Umbilical cord (tissue), 2 donors: ENCODE measurements at places on chromosomes 2 and 18. TPM values are rescaled to one million over a fixed set of nuclear protein-coding genes. Genes with fewer than 3 reads are reported as not detected.

- no peak for DNase-seq
Measured at GRCh38 chr2:100900156-100900795, 80.3 kb downstream of the NPAS2 start.

DNA sequence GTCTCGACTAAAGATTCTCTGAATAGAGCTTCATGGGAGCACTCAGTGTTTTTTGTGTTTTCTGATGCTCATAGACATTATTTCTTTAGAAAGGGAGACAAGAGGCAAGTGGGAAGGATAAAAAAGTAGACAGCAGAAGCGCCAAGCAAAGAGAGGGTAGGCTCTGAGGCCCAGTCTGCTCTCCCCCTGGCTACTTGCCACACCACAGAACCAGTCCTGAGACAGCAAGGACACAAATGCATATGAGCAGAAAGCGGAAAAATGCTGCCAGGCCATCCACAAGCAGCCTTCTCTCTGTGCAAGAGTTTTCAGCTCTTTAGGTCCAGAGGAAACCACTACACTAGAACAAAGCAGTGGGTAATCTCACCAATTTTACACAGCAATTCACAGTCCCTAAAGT, 285.4 kb downstream of the ZNF521 start:
- DNase-seq, result no peak

Gene BOLL
- total RNA-seq, result 5.5 TPM

DNA sequence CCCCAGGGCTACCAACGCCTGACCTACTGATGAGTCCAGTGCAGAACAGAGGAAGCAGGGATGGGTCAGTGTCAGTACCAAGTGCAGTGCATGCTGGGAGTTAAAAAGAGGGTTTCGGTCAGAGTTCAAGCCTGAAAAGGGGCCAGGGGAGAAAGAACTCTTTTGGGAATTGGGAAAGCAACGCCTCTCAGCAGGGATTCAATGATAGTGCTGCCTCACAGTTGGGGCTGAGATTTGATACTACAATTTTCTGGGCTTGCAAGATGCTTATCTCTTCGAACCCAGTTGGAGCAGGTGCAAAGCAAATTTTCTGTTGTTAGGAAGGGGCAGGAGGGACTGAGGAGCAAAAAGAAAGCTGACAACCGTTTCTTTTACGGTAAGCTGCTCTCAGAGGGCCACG, 82.6 kb downstream of the CERKL start:
- no peak for DNase-seq

GRCh38 chr18:63206433-63207142, 113.0 kb downstream of the BCL2 start:
- no peak for DNase-seq

Gene IL36RN
- total RNA-seq, result 6.0 TPM

GRCh38 chr18:69031571-69031970, 233.7 kb downstream of the CCDC102B start:
- DNase-seq, result no peak

Gene SLC20A1
- total RNA-seq, result 23.1 TPM

- peak; percentile 26 for DNase-seq
Measured at GRCh38 chr2:179262077-179262660, 2.5 kb downstream of the SESTD1 start.

Gene GREB1
- 11.1 TPM for total RNA-seq

DNA sequence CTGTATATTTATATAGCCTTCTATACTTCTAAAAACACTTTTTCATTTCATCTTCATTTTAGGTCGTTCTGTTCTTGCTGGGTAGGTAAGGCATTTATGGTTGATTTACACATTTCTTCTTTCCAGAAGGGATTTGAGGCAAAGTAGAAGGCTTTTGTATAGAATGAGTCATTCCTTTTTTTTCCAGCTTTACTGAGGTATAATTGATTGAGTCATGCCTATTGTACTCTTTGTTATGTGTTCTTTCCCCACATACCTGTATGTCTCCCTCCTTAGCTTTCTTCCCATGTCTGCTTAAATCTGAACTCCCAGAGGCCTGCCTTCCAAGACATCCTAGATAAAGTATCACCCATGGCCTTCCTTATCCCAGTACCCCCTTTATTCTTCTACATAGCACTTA, 4.8 kb upstream of the CDC42EP3 start:
- no peak for DNase-seq

Gene SERPINB12
- 0.96 TPM for total RNA-seq

GRCh38 chr18:10689236-10690034, 163.6 kb downstream of the NAPG start:
- peak; percentile 11 for DNase-seq

DNA sequence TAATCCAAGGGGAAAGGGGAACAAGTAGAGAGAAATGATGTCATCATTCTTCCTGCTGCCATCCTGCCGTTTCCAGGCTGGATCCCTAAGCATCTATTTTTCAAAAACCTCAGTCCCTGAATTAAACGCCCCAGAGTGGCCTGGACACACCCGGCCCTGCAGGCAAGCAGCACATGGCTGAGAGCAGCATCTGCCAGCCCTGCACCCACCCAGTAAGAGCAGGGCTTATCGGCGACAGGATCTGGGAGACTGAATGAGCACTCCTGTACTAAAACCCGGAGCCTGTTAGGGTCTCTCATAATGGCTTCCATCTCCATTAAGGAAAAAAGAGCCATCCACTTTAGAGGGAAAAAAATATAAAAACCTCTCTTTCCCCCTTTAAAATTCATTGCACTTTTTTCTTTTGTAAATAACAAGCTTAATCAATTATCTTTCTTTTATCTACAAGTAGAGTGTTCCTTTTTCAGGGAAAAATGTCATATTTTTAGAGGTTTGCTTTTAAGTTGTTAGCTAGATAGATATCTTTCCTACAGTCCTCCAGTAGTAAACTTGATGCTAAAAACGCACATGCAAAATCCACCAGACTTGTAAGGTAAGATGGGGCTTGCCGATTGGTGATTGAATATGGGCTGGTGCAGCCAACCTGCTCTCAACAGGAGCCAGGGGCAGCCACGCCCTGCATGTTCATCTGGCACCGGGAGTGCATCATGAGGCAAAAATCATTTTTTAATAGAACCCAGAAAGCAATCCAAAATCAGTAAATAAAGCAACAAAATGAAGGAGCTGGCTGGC, 457.8 kb downstream of the EIPR1 start:
- DNase-seq, result no peak

Gene NT5C1B
- 4.3 TPM for total RNA-seq

GRCh38 chr18:44396550-44396949, 284.1 kb upstream of the SETBP1 start:
- no peak for DNase-seq

Gene ANKRD30BL
- 1.7 TPM for total RNA-seq

DNA sequence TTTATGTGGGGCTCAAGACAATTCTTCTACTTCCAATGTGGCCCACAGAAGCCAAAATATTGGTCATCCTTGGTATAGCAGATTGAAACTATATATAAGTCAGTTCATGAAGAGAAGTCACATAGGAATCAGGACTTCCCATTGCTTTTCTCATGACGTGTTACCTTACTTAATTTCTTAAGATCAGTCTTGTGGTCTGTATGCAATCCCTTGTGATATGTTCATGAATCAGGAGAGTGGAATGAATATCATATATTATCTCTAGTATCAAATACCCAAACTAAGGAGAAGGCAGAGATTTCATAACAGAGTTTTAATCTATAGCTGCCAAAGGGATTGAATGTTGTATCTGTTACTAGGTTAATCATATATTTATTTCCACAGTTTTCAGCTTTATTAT, 1390.4 kb downstream of the SUCLG1 start:
- no peak for DNase-seq

Gene FAM124B
- 10.1 TPM for total RNA-seq

DNA sequence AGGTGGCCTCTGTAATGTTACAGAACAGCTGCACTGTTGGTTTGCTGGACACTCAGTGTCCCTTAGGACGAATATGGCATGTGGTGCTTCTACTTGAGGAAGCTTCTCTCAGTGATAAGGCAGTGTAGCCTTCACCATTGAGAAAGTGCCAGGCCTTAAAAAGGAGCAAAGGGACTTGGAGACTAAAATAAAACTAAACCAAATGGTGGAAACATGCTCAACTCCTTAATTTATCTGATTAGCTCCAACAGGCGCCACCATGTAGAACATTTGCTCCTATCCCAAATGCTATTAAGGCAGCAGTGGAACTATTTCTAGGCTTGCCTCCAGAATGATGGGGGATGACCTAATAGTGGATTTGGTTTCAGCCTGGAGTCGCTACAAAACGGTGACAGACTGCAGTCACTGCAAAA, 77.5 kb upstream of the MYL1 start:
- no peak for DNase-seq

Gene NEU2
- total RNA-seq, result not detected

- DNase-seq, result peak; percentile 54
Measured at GRCh38 chr18:6487968-6488367, 73.3 kb upstream of the L3MBTL4 start.

- no peak for DNase-seq
Measured at GRCh38 chr2:62760555-62760954, 55.0 kb downstream of the EHBP1 start.

DNA sequence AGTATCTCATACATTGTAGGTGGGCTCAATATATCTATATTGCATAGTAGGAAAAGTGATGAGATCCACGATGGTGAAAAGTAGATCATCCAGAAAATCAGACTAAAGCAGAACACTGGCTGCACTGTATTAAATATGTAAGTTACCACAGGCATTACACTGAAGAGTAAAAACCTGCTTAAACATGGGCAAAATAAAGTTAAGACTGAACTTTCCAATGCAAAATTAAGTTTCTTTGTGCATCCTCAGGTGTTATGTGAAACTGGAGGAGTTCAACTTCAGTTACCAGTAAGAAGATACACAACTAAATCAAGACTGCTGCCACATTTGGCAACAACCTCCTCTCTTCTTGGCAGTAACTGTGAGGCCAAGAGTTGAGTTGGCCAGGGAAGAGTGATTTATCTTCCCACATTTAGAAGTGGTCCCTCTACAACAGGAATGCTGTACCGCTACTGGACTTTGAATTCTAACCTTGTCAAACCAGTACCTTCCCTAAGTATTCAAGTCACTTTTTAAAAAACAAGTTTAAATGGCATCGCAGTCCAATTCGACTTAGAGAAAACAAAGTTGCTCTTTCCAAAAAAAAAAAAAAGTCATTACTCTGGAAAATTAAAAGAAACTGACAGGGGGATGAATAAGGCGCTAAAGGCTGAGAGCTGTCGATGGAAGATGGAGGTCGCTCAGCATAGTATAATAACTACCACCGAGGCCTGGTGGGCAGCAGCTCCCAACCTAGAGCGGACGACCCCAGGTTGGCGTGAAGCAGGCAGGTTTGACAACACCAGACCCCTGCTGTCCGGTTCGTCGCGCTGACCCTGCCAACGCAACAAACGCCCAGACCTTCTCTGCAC, 1.1 kb downstream of the MAP4K3 start:
- DNase-seq, result peak; percentile 61

DNA sequence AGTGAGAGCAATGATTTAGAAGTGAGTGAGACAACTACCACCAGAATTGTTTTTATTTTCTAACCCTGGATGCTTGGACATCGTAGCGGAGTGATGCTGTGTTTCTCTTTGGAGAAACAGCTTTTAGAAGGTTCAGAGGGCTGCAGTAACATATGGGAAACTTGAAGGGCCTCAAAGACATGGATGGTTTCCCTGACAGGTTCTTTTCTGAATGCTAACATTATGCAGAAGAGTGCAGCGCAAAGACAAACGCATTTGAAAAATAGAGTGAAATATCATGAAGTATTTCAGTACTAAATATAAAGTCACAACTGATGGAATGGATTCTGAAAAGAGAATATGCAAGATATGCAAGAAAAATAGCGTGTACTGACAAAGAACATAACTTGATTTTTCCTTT, 385.1 kb upstream of the DSEL start:
- DNase-seq, result no peak

DNA sequence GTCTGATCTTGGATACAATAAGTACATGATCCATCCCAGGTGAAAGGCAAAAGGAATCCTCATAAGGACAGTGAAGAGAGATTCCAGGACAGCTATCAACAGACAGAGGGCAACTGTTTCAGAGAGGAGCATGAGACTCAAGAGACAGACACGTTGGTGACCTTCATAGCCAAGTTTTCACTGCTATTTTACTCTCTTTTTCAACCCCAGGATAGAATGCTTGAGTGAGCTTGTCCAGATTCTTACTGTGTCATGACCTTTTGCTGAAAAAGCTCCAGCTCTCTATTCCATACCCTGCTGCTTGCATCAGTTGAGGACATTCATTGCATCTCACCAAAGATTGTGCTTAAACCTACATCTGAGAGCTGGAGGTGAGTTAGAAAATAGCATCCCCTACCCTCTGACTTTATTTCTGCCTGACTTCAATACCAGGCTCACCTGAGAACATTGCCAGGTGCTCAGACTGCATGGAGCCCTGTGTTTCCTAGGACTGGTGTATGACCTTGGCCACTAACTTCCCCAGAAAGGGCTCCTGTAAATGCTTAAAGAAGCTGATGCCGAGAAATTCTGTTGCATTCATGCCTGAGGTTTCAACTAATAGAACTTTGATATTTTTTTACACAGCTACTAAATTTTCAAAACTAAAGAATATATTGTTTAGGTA, 70.4 kb upstream of the TMEM17 start:
- DNase-seq, result no peak

GRCh38 chr2:187504312-187504921, 49.8 kb downstream of the TFPI start:
- DNase-seq, result no peak

- DNase-seq, result no peak
Measured at GRCh38 chr2:231931481-231931915, 5.3 kb upstream of the NPPC start.

Gene DNAJC5G
- total RNA-seq, result not detected

- DNase-seq, result peak; percentile 74
Measured at GRCh38 chr2:30862054-30862651, 54.9 kb upstream of the CAPN13 start.

Gene MC5R
- 1.7 TPM for total RNA-seq

DNA sequence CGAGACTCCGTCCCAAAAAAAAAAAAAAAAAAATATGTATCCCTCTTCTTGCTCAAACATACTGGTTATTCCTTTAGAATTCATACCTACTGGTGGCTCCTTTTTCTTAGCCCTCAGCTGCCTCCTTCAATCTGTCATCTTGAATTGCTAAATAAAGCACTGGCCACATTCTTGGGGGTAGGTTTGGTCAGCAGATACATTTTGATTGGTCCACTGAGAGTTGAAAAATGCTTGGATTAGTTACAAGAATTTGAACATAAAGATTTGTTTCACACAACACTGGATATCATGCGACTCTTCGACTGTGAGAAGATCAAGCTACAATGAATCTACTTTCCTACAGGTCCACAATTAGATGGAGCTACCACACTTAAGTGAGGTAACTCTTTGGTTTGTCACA, 906.1 kb upstream of the SLC39A10 start:
- DNase-seq, result no peak

Gene PAX8
- total RNA-seq, result 0.24 TPM
